ENCODE measurements at places on chromosomes 6 and 20.

DNA sequence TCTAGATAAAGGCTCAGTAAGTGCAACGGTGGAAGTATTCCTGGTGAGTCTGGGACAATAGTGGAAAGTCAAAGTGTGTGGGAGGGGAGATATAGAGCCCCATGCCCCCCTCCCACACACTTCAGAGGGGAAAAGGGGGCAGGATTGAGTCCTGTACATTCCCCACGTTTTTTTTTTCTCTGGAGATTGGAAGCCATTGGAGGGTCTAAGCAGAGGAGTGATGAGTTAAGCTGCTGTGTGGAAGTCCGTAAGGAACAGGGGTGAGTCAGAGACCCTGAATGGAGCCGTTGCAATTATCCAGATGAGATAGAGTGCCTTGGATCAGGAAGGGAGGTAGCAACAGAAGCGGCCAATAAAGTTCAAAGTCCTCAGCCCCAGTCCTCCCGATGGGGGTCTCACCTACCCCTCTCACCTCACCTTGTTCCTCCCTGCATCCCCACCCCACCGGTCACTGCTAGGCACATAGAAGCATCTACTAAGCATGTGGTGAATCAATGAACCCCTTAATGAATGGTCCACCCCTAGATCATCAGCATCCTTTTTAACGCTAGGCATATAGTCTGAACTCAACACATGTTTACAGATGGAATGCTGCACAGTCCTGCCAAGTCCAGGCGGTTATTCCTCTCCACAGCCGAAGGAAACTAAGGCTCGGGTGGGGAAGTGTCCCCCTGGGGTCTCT is 662 bp upstream of the SLC9A8 start:
- DNase-seq, result peak; percentile 30

- DNase-seq, result no peak
These were observed 5.3 kb downstream of the SNAI1 start for GRCh38 chr20:49987868-49988690.

DNA sequence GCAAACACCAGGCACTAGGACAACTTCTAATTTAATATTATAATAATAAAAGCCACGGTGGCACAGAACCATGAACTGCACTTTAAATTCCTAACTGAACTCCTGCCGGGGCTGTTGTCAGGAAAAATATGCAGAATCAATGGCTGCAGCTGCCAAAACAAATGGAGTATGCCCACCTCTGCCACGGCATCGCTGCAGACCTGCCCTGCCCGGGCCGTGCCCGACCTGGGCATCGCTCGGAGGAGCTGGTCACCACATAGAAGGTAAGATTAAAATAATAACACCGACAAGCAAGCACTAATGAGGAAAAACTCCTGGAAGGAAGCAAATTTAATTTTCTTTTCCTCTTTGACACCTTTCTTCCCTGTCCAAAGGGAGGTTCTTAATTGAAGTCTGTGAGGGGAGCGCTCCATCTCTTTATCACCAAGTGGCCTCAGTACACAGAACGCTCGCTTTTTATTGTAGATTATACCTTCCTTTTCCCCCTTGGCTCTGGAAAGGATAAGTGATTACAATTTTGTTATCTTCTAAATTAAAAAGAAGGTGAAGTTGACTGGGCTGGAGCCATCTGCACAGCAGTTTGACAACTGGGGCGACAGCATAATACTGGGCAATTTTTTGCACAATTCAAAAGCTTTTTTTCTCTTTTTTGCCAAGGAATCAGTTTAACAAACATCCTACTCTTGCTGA is 351.3 kb downstream of the ZFAND3 start:
- DNase-seq, result no peak

DNA sequence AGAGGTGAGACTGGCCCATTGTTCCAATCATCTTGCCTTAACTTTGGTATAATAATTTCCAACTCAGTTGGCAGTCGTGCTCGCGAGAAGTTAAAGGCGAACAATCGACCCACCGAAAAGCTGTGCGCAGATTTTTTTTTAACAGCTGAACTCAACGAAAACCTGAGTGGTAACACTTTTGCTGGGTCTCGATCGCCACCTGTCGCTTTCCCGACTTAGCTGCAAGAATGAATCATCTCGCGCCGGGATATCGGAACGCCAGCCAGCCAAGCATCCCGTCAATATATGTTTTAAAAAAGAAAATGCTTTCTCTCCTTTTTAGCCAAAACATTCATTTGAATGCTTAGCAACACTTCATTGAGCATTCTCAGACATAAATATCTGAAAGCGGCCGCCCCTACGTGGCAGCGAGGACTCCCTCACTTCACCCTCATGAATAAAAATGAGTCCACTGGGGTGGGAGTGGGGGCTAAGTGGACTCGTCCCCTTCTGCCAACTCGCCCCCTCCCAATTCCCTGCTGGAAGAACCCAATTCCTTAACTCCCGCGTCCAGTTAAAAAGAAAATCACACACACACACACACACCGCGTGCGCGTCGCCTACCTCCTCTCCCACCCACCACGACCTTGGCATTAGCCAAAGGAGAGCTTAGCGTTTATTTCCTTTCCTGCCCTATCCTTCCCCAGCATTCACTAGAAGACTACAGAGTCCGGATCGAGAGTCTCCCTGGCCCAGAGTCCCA is 1.5 kb downstream of the COL12A1 start:
- DNase-seq, result peak; percentile 75

DNA sequence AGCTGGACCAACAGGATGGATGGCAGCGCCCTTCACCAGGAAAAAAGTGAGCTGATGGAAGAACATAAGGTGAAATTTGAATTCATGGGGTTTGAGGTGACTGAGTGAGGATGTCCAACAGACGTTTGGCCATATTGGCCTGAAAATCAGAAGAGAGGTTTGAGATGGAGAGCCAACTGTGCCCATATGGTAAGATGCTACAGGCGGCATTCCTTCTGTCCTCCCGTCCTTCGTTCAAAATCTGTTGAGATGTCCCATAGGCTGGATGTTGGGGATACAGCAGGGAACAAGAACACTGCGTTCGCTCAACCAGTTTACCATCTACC is 468 bp upstream of the CMTR1 start:
- no peak for DNase-seq

GRCh38 chr6:31058128-31058894 is 48.0 kb downstream of the MUC22 start:
- no peak for DNase-seq

GRCh38 chr6:11724286-11724685 is 54.3 kb downstream of the ADTRP start:
- DNase-seq, result no peak

DNA sequence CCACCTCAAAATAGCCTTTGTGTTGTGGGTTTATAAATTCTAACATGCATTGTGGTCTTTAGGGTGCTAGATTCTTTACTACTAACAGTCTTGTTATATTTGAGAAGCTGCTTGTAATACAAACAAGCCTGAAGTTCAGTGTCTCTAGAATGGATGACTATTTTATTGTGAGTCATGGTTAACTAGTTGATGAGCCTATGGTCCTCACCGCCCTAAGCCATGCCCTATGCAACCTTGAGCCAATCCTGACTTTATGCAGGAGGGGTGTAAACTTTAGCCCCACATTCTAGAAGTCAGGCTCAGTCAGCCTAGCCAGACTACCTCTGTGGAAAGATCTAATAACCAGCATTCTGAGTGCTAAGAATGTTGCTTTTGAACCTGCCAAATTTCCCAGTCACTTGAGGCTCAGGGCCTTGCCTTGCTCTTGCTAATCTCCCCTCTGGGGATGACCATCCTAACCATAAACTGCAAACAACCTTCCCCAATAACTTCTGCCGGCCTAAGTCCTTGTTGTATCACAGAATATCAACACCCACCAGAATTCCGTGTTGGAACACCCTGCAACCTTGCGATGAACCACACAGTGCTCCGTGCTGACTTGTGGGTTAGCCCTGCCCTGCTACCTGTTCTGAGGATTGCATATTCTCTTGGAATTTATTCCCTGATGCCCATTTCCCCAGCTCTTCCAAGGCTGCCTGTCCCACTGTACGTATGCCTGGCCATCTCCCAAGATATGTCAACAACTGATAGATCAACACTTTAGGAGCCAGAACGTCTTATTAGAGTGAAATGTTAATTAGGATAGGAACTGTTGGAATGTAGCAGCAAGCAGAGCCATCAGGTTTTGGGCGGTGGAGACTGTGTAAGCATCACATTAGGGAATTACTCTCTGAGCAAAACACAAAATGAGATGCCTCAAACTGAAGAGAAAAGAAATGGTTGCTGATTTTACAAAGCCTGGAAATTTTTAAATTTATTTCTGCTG is 71.7 kb upstream of the CEP85L start:
- no peak for DNase-seq

DNA sequence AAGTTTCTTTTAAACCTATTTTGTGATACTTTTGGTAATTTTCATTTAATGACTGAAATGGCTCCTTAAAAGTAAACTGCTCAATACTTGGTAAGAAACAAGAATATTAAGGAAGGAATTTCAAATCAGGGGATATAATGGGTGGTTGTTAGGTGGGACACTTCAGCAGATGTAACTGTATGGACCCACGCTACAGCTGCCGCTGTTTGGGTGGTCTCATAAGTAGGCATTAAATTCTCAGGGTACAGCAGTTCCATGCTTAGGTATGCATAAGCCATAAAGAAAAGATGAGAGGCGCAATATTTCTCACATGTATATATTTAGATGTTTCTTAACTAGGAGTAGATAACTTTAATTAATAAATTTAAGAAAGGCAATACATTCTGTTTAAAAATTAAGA is 35.0 kb downstream of the COL19A1 start:
- no peak for DNase-seq

DNA sequence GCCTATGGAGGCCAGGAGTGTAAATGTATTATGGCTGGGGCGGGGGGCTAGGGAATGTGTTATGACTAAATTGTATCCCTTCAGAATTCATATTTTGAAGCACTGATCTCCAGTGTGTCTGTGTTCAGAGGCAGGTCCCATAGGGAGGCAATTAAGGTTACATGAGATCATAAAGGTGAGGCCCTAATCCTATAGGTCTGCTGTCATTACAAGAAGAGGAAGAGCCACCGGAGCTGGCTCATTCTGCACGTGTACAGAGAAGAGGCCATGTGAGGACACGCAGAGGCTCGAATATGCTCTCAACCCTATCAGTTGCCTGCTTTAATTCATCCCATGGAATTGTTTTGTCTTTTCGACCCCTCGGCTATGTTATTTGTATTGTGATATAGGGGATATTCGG is 76.9 kb downstream of the VTA1 start:
- DNase-seq, result no peak

GRCh38 chr20:35497780-35498189 is 31.7 kb downstream of the C20orf173 start:
- DNase-seq, result no peak

DNA sequence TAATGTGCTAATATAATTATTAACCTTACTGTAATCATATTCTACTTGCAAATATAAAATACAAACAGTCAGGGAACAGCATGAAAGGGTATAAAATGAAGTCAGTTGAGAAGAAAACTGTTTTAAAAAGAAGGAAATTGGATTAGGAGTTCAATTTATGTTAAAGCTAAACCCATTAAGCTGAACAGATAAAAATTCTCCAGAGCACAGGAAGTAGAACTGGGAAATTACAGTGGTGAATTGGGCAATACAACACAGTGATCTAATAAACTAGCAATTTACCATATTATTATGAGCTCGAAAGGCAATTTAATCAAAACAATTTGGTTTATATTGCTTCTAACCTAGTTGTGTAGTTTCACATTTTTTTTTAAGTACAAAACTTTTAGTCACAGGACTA is 407.4 kb upstream of the RGS17 start:
- DNase-seq, result no peak

GRCh38 chr20:57611586-57612311 is 8.5 kb downstream of the ZBP1 start:
- peak; percentile 36 for DNase-seq

DNA sequence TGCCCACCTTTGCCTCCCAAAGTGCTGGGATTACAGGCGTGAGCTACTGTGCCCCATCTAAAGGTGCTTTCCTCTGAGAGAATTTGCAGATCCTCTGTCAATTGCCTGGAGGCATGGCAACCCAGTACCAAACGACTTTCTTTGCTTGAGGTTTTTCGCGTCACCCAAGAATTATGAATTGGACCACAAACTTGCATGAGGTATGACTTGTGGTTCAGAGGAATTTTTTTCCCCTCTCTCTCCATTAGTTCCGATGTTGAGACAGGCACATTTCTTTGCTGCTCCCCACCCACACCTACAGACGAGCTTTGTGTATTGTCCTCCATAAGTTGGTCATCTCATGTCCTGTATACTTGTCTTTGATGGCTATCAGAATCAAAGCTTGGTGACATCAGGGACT is 11.8 kb upstream of the SCAF8 start:
- DNase-seq, result no peak

GRCh38 chr6:105821027-105821426 is 265.1 kb upstream of the PRDM1 start:
- no peak for DNase-seq

GRCh38 chr6:13702809-13703302 is 8.8 kb downstream of the RANBP9 start:
- no peak for DNase-seq

- DNase-seq, result peak; percentile 83
These were observed 1.6 kb downstream of the UTRN start for GRCh38 chr6:144286503-144287393.

- DNase-seq, result no peak
These were observed 29.0 kb upstream of the L3MBTL3 start for GRCh38 chr6:129989396-129989795.

- peak; percentile 35 for DNase-seq
These were observed 10.8 kb upstream of the TBCC start for GRCh38 chr6:42756722-42757121.

DNA sequence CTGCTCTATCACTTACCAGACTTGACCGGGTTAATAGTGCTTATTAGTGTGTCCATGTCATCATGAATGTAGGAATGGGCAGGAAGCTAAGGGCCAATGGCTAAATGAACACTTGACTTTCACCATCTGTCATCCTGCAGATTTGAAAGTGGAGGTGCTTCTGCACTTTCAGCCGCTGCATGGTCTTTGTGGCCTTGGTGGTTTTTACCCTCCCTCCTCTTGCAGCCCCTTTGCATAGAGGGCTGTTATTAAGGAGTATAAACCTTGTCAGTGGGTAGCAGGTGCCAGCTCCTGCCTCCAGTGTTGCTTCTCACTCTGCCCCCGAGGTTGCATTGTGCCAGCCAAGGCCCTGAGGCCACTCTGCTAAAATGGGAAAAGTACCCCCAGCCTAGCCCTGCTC is 122.2 kb upstream of the TNFAIP3 start:
- no peak for DNase-seq

GRCh38 chr20:61972636-61973508 is 92.8 kb downstream of the TAF4 start:
- no peak for DNase-seq

DNA sequence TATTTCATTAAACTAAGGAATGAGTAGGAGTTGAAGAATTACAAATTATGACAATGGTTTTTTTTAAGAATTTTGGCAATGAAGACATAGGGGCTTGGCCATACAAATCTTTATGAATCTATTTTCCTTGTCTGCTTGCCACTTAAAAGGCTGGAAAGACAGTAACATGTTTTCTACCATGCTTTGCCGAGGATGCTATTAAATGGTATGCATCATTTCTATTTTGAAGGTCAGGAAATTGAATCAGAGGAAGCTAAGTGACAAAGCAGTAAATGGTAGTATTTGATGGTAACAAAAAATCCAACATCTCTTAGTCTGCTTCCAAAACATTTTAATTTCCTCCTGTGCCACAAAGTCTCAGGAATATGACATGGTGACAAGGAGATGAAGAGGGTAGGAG is 287.2 kb downstream of the RFPL4B start:
- no peak for DNase-seq

- DNase-seq, result no peak
These were observed 129.1 kb upstream of the SALL4 start for GRCh38 chr20:51931371-51931781.

GRCh38 chr20:47533518-47534062 is 31.9 kb downstream of the NCOA3 start:
- no peak for DNase-seq

All from H7 (cell line).